ENCODE measurements at places on chromosomes 4 and X.

- DNase-seq: no peak
Observed at GRCh38 chr4:183967266-183967665, 62.2 kb downstream of the STOX2 start.

GRCh38 chr4:182955411-182955810, 38.2 kb upstream of the DCTD start:
- no peak for DNase-seq

DNA sequence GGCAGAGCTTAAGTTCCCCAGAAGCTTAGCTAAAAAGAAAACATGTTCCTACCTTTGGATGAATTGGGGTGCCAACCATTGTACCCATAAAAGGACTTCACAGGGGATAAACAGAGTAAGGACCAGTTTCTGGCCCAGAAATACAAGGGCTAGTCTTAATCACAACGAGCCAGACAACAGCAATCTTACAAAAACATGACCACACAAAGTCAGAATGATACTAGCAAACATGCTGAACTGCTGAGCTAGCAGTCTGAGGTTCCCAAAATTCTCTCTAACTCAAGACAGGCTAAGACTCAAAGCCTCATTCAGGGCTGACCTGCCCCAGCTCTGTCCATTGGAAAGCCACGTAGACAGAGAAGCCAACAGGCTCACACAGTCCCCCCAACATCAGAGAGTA, 40.3 kb downstream of the ATP11C start:
- DNase-seq: no peak

DNA sequence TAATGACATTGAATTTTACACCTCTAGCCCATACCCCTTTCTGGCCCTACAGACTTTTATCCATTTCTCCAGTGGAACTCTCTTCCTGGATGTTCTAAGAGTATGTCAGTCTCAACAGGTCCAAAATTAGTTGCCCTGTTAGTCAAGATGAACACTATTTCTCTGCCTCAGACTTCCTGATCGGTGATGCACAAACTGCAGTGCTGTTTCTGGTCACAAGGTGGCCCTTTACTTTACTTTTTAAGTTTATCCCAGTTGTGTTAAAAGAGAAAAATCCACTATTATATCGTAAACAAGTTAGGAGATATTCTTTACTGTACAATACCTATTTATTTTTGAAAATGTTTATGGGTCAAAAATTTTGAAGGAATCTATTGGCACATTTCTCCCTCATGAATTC, 13.1 kb downstream of the TCEAL7 start:
- peak; percentile 5 for DNase-seq

GRCh38 chr4:154065368-154065767, 276.5 kb upstream of the SFRP2 start:
- no peak for DNase-seq

- DNase-seq: no peak
Observed at GRCh38 chr4:53956053-53956452, 108.4 kb downstream of the CHIC2 start.

DNA sequence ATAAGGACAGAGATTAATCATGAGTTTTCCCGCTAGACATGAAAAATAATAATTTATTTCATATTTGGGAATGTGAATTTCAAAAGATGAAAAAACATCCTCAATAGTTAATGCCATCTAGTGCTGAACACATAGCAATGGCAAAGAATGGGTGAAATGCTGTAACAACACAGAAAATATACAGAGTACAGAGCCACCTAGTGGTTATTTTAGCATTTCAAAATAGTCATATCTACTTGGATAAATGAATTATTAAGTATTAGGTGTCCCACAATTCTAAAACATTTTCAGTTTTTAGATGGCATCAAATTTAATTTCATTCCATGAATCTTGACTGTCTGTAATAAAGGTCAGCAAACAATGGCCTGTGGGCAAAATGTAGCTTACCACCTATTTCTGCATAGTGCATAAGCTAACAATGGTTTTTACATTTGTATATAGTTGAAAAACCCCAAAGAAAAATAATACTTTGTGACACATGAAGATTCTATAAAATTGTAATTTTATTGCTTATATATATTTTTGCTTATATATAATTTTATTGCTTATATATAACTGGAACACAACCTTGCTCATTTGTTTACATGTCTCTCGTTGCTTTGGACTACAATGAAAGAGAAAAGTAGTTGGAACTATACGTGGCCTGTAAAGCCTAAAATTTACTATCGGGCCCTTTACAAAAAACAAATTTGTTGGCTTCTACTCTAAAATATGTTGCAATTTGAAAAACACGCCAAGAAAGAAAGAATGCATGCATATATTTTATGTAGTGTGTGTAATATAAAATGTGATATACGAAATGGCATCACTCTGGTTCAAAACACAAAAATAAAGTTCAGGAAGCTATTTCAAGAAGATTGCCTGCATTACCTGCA, 99.1 kb upstream of the FAM47C start:
- DNase-seq: no peak

- DNase-seq: no peak
Observed at GRCh38 chr4:182748949-182749348, 168.2 kb downstream of the DCTD start.

DNA sequence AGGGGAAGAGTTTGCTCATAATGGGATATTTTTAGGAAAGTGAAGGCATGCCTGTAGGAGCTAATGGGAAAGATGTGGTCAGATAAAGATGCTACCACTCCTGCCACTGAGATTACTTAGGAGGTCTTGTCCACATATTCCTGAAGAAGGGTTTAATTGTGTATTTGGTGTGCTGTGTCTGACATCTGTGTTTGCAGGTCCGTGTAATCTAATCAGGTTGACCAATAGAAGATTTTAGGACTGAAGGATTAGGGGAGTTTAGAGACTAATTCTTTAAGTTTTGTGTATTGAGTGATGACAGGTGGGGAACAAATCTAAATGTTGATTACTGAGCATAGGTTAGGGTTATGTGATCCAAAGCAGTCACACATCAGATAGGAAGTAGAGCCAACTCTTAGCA, 57.2 kb downstream of the JADE1 start:
- DNase-seq: no peak

Measured in activated naive CD4-positive, alpha-beta T cell (primary cell).